ENCODE measurements at places on chromosomes 2 and 18.

DNA sequence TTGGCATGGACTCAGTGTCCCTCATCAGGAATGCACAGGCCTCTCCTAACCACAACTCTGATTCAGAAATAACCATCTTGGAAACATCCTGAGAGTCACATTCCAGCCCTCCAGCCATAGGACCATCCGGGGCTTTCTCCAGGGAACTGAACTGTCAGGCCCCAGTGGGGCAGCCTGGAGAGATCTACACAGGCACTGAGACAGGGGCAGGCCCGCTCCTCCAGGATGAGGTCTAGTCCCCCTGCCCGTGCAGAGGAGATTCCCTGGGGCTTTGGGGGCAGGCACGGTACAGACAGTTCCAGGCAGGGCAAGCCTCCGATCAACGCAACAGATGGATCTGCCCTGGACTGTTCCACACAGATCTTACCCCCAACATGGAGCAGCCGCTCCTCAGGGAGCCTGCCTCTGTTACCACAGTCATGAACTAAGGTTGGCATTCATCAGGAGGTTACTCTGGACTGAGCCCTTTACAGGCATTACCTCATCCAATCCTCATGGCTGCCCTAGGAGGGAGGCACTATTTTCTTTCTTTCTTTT, 12.0 kb downstream of the KCNK3 start:
- no peak overlapping the region for H3K4me3 ChIP-seq
- no peaks in the 10 kb centered on the region for H3K36me3 ChIP-seq
- no peak overlapping the region for H3K27ac ChIP-seq
- no peak for DNase-seq

GRCh38 chr2:6877402-6878304, at the start of gene RSAD2:
RSAD2 (plus strand) TSS chr2:6877777; CDS start chr2:6877801, 24 bp downstream.
- no peak for DNase-seq
- peak within 1 kb of the TSS; percentile 52 for H3K4me3 ChIP-seq
- H3K27me3 ChIP-seq, result no peaks in the 10 kb centered on the region
- no peaks in the 10 kb centered on the region for H3K36me3 ChIP-seq

DNA sequence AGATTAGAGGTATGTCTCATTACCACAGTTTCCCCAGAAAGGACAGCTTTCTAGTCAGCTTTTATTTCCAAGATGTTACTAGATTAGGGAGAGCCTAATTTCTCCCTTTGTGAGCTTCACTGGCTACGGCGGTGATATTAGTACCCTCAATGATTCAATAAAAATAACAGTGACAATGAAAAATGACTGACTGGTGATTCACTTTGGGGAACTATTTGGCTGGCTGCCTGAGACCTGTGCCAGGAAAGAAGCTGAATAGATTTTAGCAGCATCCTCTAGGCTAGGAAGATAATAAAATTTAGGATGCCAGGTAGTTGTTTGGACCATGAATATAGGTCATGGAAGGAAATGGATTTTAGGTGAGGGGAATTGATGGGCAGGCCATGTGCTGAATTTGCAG, 178.7 kb downstream of the FMNL2 start:
- H3K4me1 ChIP-seq, result no peaks in the 10 kb centered on the region
- no peak overlapping the region for H3K27ac ChIP-seq
- no peaks in the 10 kb centered on the region for H3K36me3 ChIP-seq
- no peaks in the 10 kb centered on the region for H3K27me3 ChIP-seq
- no peak for DNase-seq

DNA sequence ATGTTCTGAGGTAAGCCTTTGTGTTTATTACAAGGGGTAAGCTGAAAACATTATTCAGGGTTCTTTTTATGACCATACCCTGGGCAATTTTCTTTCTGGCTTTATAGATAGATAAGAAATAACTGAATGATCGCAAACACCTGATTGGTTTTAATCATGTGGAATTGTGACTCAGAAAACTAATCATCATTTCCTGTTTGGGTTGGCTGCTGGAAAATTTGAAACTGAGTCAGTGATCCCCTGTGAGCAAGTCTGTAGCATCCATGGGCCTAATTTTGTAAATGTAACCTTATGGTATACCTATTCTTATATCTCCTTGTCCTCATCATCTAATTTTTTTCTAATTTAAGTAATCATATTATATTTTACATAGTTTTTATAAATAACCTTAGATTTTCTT, 34.3 kb downstream of the CCDC68 start:
- H3K4me1 ChIP-seq, result no peaks in the 10 kb centered on the region
- H3K27me3 ChIP-seq, result no peaks in the 10 kb centered on the region
- no peaks in the 10 kb centered on the region for H3K36me3 ChIP-seq
- no peak for DNase-seq
- H3K27ac ChIP-seq, result no peak overlapping the region

DNA sequence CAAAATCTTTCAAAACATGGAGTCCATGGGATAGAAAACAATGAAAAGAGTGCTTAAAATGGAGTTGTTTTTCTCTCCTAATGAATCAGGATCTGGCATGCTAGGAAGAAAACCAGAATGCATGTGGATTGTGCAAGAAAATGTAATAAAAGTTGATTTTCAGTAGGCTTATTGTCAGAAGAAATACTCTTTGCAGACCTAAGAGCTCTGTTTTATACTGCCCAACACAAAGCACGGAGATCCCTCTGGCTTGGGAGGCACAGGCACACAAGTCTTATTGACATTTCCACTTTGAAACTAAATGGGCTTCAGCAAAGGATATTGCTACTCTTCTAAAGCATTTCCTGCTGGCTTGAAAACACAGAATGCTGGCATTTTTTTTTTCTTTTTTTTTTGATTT, 15.5 kb upstream of the DAPL1 start:
- no peak overlapping the region for H3K27ac ChIP-seq
- no peaks in the 10 kb centered on the region for H3K4me1 ChIP-seq
- H3K4me3 ChIP-seq, result no peak overlapping the region
- DNase-seq, result no peak
- H3K36me3 ChIP-seq, result no peaks in the 10 kb centered on the region
- H3K27me3 ChIP-seq, result 0 out of 2 replicates have a peak, but pooled peaks cover 2% of the 10 kb centered on the region

DNA sequence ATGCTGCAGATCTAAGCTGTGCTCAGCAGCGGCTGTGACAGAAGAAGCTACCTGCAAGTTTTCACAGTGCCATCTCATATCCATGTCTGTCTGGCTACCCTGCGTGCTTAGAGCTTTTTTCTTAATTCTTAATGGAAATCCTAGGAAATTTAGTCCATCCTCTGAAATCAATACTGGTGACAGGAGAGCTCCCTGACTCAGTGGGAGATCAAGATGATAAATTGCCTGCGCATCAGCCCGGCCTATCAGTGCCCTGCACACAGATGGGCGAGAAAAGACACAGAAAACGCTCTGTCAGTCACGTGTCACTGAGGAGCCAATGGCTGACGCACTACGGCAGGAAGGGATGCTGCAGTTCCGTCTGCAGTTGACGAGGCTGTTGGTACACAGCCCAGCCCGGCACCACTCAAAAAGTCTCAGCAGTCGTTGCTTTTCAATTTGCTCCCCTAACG, 819.6 kb upstream of the FSHR start:
- no peaks in the 10 kb centered on the region for H3K4me1 ChIP-seq
- H3K36me3 ChIP-seq, result no peaks in the 10 kb centered on the region

GRCh38 chr2:105794926-105795574, 50.3 kb downstream of the NCK2 start:
- 0 out of 2 replicates have a peak, but pooled peaks cover 2% of the 10 kb centered on the region for H3K27me3 ChIP-seq
- no peaks in the 10 kb centered on the region for H3K36me3 ChIP-seq
- H3K27ac ChIP-seq, result no peak overlapping the region
- DNase-seq, result no peak
- no peaks in the 10 kb centered on the region for H3K4me1 ChIP-seq

DNA sequence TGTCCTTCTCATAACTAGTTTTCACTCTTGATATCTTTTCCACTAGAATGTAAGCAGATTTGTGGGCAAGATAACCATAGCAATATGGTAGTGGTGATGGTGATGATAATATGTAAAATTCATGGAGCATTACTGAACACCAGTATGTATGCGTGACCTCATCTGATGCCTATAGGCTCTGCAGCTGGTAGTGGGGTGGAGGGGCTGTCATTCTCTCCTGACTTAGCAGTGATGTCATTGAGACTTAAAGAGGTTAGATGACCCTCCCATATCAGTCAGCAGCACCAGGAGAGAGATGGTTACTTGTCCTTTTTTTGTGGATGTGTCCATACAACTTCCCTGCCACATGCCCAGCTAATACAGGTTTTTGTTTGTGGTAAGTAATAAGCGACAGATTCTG, 27.9 kb downstream of the PARD3B start:
- H3K4me1 ChIP-seq, result no peaks in the 10 kb centered on the region
- no peaks in the 10 kb centered on the region for H3K27me3 ChIP-seq
- H3K36me3 ChIP-seq, result no peaks in the 10 kb centered on the region
- H3K27ac ChIP-seq, result no peak overlapping the region

DNA sequence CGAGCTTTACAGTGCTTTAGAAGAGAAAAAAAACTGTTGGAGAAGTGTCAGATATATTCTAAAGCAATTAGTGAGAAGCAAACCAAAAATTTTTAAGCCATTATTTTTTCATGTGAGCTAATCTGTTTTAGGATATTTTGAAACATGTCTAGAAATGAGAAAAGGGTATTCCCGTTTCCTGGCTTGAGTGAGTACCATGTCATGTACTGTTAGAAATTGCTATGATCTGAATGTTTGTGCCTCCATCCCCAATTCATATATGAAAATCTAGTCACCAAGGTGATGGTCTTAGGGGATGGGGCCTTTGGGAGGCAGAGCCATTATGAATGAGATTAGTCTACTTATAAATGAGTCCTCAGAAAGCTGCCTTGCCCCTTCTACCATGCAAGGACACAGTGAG, 493.3 kb upstream of the GCFC2 start:
- H3K27me3 ChIP-seq, result no peaks in the 10 kb centered on the region
- H3K4me1 ChIP-seq, result no peaks in the 10 kb centered on the region
- no peak for DNase-seq

GRCh38 chr18:23422751-23423418, 30.2 kb upstream of the RIOK3 start:
- no peaks in the 10 kb centered on the region for H3K36me3 ChIP-seq
- no peaks in the 10 kb centered on the region for H3K27me3 ChIP-seq
- peak overlapping the region; percentile 84 for H3K27ac ChIP-seq
- peak; percentile 72 for DNase-seq
- peaks cover 23% of the 10 kb centered on the region for H3K4me1 ChIP-seq
- peak overlapping the region; percentile 24 for H3K4me3 ChIP-seq

GRCh38 chr18:12121175-12122042, 27.8 kb downstream of the ANKRD62 start:
- no peaks in the 10 kb centered on the region for H3K4me1 ChIP-seq
- no peak overlapping the region for H3K4me3 ChIP-seq
- no peak overlapping the region for H3K27ac ChIP-seq
- H3K27me3 ChIP-seq, result no peaks in the 10 kb centered on the region
- no peaks in the 10 kb centered on the region for H3K36me3 ChIP-seq

- no peaks in the 10 kb centered on the region for H3K27me3 ChIP-seq
- H3K27ac ChIP-seq, result no peak overlapping the region
- H3K36me3 ChIP-seq, result no peaks in the 10 kb centered on the region
- no peak for DNase-seq
Measured at GRCh38 chr2:84055816-84056215, 403.3 kb downstream of the SUCLG1 start.

Measured in Karpas-422 (cell line).